ENCODE measurements at places on chromosomes 11 and 22.

DNA sequence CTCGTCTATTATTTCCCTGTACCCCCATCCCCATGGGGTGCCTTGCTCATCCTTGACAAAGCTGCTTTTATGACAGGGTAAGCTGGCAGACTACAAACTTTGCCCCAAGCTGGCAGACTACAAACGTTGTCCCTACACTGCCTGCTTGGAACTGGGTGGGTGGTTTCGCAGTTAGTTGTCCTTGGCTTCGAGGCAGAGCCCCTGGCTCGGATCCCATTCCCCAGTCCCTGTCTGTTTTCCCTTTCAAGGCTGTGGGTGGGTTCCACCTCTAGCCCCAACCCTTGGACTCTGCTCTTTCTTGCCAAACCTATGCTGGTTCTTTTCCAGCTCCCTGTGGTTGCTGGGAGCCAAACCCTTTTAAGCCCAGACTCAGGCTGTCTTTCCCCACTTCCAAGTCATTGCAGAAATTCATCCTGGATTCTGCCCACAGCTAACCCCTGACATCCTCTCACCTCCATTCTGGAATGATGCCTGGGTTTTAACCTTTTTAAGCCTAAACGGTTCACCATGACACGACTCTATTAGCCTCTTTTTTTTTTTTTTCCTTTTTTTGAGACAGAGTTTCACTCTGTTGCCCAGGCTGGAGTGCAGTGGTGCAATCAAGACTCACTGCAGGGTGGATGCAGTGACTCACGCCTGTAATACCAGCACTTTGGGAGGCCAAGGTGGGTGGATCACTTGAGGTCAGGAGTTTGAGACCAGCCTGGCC lies 9.2 kb upstream of the RBM14 start:
- no peaks in the 10 kb centered on the region for H3K27me3 ChIP-seq
- H3K36me3 ChIP-seq, result no peaks in the 10 kb centered on the region
- peak overlapping the region; percentile 13 for H3K27ac ChIP-seq
- H3K4me3 ChIP-seq, result no peak overlapping the region
- H3K4me1 ChIP-seq, result peaks cover 3% of the 10 kb centered on the region

- no peaks in the 10 kb centered on the region for H3K27me3 ChIP-seq
- no peak for DNase-seq
- H3K4me3 ChIP-seq, result no peak overlapping the region
- H3K27ac ChIP-seq, result no peak overlapping the region
- H3K36me3 ChIP-seq, result no peaks in the 10 kb centered on the region
Observed at GRCh38 chr11:130260080-130260627, 54.6 kb downstream of the ZBTB44 start.

GRCh38 chr11:19555266-19555665 lies 157.4 kb upstream of the NAV2 start:
- no peak overlapping the region for H3K4me3 ChIP-seq
- H3K27ac ChIP-seq, result no peak overlapping the region
- no peaks in the 10 kb centered on the region for H3K36me3 ChIP-seq
- no peaks in the 10 kb centered on the region for H3K4me1 ChIP-seq
- no peak for DNase-seq

GRCh38 chr11:78179459-78180071 lies 8.9 kb downstream of the KCTD21 start:
- peaks cover 1% of the 10 kb centered on the region for H3K4me1 ChIP-seq
- no peak overlapping the region for H3K27ac ChIP-seq
- H3K36me3 ChIP-seq, result no peaks in the 10 kb centered on the region
- H3K27me3 ChIP-seq, result no peaks in the 10 kb centered on the region

- H3K27me3 ChIP-seq, result no peaks in the 10 kb centered on the region
- H3K4me3 ChIP-seq, result no peak overlapping the region
- H3K4me1 ChIP-seq, result no peaks in the 10 kb centered on the region
Observed at GRCh38 chr11:26698224-26698623, 23.6 kb downstream of the SLC5A12 start.

DNA sequence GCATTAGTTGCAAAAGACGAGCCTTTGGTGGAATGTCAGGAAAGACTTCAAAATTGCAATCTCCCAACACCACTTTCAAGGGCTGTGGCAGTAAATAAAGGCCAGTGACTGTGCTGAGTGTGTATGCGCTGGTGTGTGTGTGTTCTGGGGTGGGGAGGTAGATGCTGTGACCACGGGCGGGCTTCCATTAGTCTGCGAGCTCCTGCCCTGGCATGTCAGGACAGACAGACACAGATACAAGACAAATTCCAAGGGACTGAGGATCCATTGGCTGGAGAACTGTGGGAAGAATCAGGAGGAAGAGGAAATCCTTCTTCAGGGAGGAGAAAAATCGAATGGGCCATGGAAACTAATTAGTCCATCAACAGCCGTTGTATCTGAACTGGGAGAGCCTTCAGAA lies 83.6 kb downstream of the FEZ1 start:
- no peak overlapping the region for H3K4me3 ChIP-seq
- H3K27ac ChIP-seq, result no peak overlapping the region
- H3K36me3 ChIP-seq, result no peaks in the 10 kb centered on the region
- DNase-seq, result no peak
- H3K27me3 ChIP-seq, result no peaks in the 10 kb centered on the region
- peaks cover 3% of the 10 kb centered on the region for H3K4me1 ChIP-seq

DNA sequence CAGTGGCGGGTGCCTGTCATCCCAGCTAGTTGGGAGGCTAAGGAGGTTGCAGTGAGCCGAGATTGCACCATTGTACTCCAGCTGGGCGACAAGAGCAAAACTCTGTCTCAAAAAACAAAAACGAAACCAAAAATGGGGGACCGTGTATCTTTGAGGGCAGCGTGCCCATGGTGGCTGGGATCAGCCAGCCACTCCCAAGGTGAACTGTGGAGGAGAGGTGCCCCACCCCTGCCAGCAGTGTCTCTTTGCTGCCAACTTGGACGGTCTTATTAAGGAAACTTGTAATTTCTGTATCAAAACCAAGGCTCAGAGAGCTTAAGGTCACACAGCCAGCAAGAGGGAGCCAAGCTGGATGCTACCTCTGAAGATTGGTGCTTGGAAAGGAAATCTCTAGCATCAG lies 147.7 kb downstream of the CACNA1I start:
- H3K4me3 ChIP-seq, result no peak overlapping the region
- H3K27ac ChIP-seq, result no peak overlapping the region
- H3K27me3 ChIP-seq, result no peaks in the 10 kb centered on the region
- no peaks in the 10 kb centered on the region for H3K36me3 ChIP-seq

GRCh38 chr11:83671289-83671688 lies 385.1 kb upstream of the CCDC90B start:
- H3K27me3 ChIP-seq, result no peaks in the 10 kb centered on the region
- H3K36me3 ChIP-seq, result no peaks in the 10 kb centered on the region
- no peak overlapping the region for H3K4me3 ChIP-seq
- no peak for DNase-seq

- no peak for DNase-seq
- H3K27me3 ChIP-seq, result no peaks in the 10 kb centered on the region
- H3K4me3 ChIP-seq, result no peak overlapping the region
- no peaks in the 10 kb centered on the region for H3K4me1 ChIP-seq
- H3K36me3 ChIP-seq, result no peaks in the 10 kb centered on the region
Observed at GRCh38 chr11:48050304-48050703, 69.9 kb downstream of the PTPRJ start.

DNA sequence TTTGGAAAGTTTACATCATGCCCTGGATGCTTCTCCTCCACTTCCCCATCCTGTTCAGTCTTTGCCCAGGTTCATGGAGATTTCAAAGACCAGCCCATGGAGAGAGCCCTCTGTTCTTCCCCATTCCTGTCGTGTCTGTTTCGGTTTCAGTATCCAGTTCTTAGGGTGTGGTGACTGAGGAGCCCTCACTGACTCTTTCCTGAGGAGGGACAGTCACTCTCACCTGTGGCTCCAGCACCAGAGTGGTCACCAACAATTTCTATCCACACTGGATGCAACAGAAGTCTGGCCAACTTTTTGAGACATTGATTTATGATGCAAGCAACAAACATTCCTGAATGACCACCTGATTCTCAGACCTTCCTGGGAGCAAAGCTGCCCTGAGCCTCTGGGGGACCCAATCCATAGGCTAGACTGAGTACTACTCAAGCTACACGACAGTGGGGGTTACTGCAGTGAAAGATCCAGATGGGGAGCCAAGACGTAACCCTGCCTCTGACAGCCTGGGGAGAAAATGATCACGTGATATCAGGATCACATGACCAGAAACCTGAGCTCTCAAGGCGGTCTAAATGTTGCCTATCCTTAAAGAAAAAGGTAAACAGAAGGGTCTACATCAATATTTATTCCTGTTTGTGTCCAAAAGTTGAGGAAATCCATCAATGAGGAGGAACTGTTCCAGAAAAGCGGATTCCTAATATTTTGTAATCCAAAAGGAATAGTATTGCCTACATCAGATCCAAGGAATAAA lies 76.2 kb upstream of the VPREB1 start:
- no peak overlapping the region for H3K27ac ChIP-seq
- no peak for DNase-seq
- H3K4me1 ChIP-seq, result no peaks in the 10 kb centered on the region
- no peaks in the 10 kb centered on the region for H3K36me3 ChIP-seq

- H3K27ac ChIP-seq, result no peak overlapping the region
- H3K4me3 ChIP-seq, result no peak overlapping the region
- H3K27me3 ChIP-seq, result no peaks in the 10 kb centered on the region
- H3K36me3 ChIP-seq, result no peaks in the 10 kb centered on the region
- no peaks in the 10 kb centered on the region for H3K4me1 ChIP-seq
Observed at GRCh38 chr11:23590596-23591308, 730.5 kb upstream of the CCDC179 start.

- DNase-seq, result no peak
- H3K27me3 ChIP-seq, result no peaks in the 10 kb centered on the region
- H3K4me3 ChIP-seq, result no peak overlapping the region
- H3K36me3 ChIP-seq, result no peaks in the 10 kb centered on the region
Observed at GRCh38 chr22:49576241-49577141, 251.2 kb downstream of the BRD1 start.

DNA sequence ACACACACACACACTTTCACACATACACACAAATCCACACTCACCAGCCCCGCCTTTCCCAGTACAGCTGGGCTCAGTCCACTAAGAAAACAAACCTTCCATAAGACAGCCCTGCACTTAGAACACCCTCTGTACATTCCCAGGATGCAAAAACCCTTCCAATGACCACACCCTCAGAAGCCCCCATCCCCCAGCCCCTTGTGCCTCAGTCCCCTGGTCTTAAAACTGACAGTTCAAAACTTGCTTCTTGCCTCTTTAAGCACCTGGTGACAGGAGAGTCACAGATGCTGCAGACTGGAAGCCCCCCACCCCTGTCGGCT lies 23.0 kb downstream of the APLNR start:
- H3K4me3 ChIP-seq, result no peak overlapping the region
- no peak overlapping the region for H3K27ac ChIP-seq
- no peak for DNase-seq
- H3K27me3 ChIP-seq, result no peaks in the 10 kb centered on the region

GRCh38 chr11:3826721-3827120 lies 14.0 kb downstream of the RHOG start:
- H3K4me1 ChIP-seq, result no peaks in the 10 kb centered on the region
- no peak overlapping the region for H3K27ac ChIP-seq
- DNase-seq, result no peak
- no peak overlapping the region for H3K4me3 ChIP-seq
- no peaks in the 10 kb centered on the region for H3K27me3 ChIP-seq
- H3K36me3 ChIP-seq, result no peaks in the 10 kb centered on the region

DNA sequence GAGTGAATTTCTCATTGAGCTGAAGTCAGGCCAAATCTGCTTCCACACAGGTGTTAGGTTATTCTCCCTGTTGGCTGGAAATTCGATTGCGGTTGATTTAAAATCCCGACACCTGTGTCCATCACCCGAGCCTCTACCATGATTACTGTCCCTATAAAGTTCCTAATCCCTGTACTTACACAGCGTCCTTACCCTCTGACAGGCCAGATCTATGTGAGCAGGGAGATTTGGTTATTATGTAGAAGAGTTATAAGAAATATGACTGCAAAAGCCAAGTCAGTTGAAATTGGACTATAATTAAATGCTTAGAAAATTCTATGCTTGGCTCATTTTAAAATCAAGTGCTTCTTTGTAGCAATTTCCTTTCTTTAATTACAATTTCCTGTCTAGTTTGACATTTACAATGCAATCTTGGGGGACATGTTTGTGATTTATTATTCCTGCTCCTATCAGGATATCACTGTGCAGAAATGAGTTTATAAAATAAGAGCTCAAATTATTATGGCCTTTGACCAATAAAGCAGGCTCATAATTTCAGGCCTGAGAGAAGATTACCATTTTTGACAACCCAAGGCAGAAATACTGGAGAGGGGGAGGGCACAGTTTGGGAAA lies 32.5 kb upstream of the LMO1 start:
- no peaks in the 10 kb centered on the region for H3K27me3 ChIP-seq
- no peak overlapping the region for H3K27ac ChIP-seq

- no peak for DNase-seq
- H3K36me3 ChIP-seq, result no peaks in the 10 kb centered on the region
- H3K27me3 ChIP-seq, result no peaks in the 10 kb centered on the region
- H3K4me3 ChIP-seq, result no peak overlapping the region
- no peak overlapping the region for H3K27ac ChIP-seq
Observed at GRCh38 chr11:8242499-8243280, 21.0 kb downstream of the LMO1 start.

DNA sequence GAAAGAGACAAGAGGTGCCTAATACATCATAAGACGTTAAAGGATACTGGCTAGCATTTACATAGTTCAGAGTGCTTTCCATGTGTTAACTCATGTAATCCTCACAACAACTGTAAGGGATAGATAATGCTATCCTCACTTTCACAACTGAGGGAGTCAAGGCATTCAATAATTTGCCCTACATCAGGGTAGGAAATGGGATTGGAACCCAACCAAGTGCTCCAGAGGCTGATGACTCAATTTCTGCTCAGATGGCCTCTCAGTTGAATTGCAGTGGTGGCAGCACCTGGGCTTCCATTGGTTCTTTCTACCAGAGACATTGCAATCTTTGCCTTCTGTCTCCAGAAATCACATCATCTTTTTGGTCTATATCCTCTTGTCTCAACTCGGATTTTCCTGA lies 232.9 kb downstream of the ETS1 start:
- H3K4me1 ChIP-seq, result peaks cover 2% of the 10 kb centered on the region
- DNase-seq, result no peak
- H3K36me3 ChIP-seq, result no peaks in the 10 kb centered on the region

DNA sequence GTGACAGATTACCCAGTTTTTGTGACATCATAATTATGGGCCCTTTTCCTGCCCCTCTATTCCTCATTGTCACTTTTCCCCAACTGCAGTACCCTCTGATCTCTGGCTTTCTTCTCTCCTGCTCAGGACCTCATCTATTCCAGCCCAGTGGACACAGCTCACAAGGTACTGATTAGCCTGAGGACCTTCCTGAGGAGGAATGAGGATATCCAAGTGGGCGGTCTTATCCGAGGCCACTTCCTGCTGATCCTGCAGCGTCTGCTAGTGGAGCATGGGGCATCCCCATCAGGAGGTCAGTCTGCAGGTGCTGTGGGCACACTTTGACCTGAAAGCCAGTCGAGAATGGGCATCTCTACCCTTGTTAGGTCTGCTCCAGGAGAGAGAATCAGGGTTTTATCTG lies 24.5 kb upstream of the CCDC134 start:
- H3K27me3 ChIP-seq, result no peaks in the 10 kb centered on the region
- no peak overlapping the region for H3K4me3 ChIP-seq
- no peak for DNase-seq
- no peaks in the 10 kb centered on the region for H3K4me1 ChIP-seq

- no peaks in the 10 kb centered on the region for H3K36me3 ChIP-seq
- DNase-seq, result no peak
- H3K27ac ChIP-seq, result no peak overlapping the region
- no peaks in the 10 kb centered on the region for H3K27me3 ChIP-seq
- no peaks in the 10 kb centered on the region for H3K4me1 ChIP-seq
Observed at GRCh38 chr11:3022300-3022967, 30.3 kb upstream of the NAP1L4 start.
